Natural killer cell (primary cell): ENCODE measurements at places on chromosomes 3 and 15.
A peak's percentile ranks its signal among the peaks of the same experiment; 100 is the strongest.

- no peak for DNase-seq
Observed at GRCh38 chr3:184345317-184346144, 8.1 kb downstream of the FAM131A start.

GRCh38 chr3:18051306-18051705 is 308.9 kb upstream of the TBC1D5 start:
- DNase-seq: no peak

GRCh38 chr3:55369141-55369847 is 117.8 kb downstream of the WNT5A start:
- no peak for DNase-seq

DNA sequence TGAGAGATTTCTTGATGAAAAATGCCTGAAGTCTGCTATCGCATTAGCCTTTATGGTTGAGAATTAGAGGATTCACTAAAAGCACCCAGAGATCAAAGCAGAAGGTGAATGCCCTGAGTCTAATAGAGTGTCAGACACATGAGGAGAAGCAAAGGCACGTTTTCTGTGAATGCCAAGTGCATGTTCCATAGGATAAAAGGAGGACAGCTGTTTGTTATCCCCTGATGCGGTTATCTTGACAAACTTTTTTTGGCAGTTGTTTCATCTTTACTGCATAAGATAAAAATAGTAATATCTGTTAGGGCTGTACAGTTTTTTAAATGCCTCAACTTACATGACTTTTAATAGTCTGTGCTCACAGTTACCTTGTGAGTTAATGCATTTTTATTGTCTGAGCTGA is 65.3 kb upstream of the CD96 start:
- no peak for DNase-seq

GRCh38 chr3:10259036-10259435 is 10.8 kb downstream of the TATDN2 start:
- no peak for DNase-seq

GRCh38 chr3:97579365-97579764 is 185.2 kb upstream of the ARL6 start:
- no peak for DNase-seq

DNA sequence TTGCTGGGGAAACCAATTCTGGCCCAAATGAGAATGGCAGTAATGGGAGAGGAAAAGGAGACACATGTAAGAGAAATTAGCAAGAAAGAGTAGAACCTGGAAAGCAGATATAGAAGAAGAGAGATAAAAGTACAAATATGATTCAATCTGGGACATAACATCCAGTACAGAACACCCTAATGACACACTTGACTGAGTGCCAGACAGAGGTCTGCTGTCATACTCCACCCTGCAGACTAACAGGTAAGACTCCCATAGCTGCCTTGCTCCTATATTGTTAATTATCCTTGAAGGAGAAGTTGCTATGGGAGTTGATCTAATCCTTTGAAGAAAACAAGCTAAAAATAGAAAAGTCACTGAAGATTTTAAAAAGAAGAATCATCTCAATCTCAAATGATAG is 21.1 kb downstream of the CCPG1 start:
- DNase-seq: no peak

DNA sequence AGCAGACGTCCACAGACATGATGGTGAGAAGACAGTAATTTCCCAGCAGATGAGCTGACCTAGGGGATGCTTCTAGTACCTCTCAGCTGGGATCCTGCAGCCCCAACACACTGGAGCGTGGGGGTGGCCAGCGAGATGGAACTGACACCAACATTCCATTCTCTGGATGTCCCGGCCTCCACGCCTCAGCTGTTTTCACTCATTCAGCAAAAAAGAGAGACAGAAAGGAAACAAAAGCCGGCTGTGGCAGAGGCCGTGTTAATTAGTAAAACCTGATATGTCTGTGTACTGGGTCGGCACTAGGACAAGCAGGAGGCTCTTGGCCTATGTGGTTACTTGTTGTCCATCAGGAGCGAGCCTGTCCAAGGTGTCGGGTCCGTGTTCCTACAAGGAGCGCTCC is 82.6 kb upstream of the MYZAP start:
- no peak for DNase-seq

DNA sequence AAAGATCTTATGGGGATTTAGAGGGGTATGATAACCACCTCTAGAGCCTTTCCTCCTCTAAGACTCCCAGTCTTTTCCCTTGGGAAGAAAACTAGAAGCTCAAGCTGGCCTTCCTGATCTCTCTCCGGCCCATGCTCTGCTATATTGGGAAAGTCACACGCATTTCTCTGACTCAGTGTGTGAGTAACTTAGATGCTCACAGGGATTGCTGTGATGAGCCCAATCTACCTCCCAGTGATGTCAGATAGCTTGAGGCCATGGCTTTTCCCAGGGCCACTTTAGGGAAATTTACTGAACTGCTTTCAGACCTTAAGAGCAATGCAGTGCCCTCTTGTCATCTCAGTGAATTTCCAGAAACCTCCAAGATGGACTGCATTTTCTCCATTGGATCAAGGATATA is 8.6 kb upstream of the ST8SIA2 start:
- no peak for DNase-seq

DNA sequence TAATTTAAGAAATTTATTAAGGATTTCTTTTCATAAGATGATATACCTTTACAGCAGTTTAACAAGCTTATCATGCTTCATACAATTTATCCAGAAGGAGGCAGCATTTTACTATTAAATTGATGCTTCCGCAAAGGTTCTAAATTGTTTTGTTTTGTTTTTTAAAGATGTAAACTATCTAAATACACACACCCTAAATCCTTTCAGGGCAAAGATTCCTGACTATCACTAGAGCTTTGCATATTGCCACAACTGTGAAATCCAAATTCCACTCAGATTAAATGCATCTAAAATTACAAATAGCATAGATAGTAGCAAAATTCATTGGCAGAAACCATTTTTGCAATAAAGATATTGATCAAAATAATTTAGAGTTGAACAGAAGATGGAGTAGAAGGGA is 44.5 kb upstream of the CCNL1 start:
- no peak for DNase-seq

GRCh38 chr3:54549607-54550220 is 378.1 kb downstream of the LRTM1 start:
- no peak for DNase-seq

DNA sequence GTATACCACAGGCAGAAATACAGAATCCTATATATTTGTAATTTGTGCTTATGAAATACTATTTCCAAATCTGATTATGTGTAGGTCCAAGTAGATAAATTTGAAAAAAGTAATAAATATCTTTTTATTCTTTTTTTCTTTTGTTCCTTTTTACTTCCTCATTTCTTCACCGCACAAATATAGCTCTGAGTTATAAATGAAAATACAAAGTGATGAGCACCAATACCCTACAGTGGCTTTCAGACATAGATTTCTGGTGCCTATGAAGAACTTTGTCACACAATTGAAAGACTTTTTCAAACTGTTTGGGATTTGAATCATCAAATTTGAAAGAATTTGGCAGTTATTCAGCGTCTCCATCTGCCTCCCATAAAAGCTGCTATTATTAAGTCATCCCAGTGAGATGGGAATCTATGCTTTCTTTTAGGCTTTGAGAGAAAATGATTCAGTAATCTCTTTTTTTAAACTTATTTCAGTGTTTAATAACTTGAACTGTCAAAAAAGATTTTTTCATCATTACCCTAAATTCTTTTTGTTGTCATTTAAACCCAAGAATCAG is 363.6 kb upstream of the GOLIM4 start:
- DNase-seq: no peak

GRCh38 chr3:119676771-119677640 is at the start of gene COX17:
COX17 (minus strand) TSS chr3:119677406; CDS start chr3:119677310, 96 bp downstream.
- DNase-seq: peak; percentile 91

DNA sequence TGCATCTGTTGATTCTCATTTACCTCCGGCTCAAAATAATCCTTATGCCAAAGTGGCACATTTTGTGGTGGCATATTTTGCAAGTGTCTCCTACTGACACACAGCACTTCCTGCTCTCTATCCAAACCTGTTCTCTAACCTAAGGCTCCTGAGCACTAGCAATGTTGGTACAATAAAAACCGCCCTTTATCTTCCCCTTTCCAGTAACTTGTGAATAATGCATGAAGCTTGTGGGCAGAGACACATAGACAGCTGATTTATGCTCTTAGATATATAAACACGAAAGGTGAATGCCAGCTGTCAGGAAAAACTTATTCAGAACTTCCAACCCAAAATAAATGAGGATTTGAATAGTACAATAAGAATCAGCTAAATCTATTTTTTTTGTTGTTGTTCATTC is 34.6 kb upstream of the ARPIN start:
- no peak for DNase-seq

DNA sequence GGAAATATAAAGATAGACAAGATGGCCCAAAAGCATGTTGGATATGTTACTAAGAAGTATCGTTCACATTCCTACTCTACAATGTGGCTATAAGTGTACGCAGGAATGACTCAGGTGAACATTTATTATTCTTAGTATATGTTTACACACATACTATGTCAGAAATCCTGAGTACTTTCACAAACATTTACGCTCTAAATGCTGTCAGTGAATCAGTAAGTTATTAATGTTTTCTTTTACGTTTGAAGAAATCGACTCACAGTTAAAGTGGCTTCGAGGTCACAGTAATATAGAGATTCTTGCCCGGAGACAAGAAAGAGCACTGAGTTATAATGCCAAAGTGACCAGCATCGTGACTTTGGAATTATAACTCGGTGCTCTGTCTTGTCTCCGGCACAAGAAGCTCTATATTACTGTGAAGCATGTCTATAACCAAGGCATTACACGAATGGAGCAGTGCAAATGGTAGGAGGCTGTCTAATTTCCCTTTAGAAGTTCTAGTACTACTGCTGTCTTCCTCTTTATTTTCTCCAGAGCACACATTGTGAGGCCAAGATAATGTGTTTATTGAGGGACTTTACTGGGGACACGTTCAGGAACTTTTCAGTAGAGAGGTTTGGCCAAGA is 61.8 kb upstream of the P3H2 start:
- DNase-seq: no peak

DNA sequence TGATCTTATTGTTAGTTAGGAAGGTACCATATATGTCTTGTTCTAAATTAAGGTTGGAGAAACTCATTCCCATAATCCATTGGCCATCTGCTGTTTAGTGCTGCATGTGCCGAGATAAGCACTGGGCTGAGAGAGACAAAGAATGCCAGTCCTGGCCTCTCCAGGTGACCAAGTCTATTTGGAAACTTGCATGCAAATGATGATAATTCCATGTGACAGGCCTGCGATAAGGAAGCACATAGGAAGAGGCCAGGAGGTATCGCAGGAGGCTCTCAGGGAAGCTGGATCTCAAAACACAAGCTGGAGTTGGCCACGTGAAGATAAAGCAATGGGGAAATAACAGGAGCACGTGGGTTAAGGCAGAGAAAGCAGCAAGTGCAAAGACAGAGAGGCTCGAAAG is 39.7 kb downstream of the MYO5C start:
- DNase-seq: no peak

GRCh38 chr3:69848113-69848512 is 108.8 kb downstream of the MITF start:
- no peak for DNase-seq

DNA sequence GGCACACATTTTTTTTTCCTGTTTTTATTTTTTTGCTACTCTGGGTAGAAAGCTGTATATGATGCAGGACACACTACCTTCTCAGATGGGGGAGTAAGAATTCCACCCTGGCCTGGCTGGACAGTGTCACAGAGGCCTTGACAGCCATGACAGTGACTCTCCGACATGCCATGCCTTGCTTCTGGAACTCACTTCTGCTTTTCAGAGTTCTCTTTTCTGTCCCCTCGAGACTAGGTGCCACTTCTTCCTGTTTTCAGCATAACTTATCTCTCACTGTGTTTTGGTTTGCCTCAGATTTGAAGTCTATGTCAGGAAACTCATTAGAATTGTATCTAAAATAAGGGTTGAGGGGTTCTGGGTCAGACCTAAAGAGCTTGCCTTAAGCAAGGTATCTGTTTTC is 69.1 kb upstream of the SEC13 start:
- DNase-seq: no peak

- no peak for DNase-seq
Observed at GRCh38 chr15:49236869-49237268, 66.8 kb downstream of the GALK2 start.

DNA sequence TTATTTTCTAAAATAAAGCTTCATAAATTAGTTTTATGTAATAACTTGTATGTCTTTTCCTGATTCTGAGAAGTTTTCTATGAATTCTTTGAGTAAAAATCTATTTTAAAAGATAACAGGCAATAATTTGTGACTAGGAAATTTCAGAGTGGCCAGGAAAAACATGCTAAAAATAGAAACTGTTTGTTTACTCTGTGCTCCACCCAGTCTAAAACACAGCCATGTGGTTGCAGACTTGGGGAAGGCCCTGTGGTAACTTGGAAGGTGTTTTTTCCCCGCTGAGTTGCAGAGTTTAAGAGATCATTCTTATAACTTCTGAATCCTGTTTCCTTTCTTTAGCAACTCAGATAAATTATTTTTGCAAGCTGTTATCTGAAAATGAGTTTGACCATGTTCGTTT is 21.9 kb downstream of the PLCL2 start:
- DNase-seq: peak; percentile 74

GRCh38 chr3:71589132-71589531 is 5.6 kb upstream of the FOXP1 start:
- DNase-seq: no peak

DNA sequence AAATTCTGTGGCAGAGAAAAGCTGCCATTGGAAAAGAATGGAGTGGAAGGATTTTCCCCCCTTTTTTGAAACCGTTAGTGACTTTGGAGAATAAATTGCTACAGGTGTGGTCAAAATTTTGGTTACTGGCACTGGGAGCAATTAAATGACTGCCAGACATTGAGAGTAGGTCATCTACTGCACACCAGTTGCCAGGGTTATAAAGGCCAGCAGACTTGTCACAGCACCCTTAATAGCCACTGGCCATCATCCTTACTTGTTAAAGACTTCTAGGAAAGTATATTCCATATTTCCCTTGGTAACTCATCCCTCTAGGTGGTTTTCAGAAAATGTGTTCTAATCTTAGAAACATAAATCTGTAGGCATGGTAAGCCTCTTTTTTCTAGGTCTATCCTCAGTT is 8.0 kb downstream of the PIK3CA start:
- no peak for DNase-seq

DNA sequence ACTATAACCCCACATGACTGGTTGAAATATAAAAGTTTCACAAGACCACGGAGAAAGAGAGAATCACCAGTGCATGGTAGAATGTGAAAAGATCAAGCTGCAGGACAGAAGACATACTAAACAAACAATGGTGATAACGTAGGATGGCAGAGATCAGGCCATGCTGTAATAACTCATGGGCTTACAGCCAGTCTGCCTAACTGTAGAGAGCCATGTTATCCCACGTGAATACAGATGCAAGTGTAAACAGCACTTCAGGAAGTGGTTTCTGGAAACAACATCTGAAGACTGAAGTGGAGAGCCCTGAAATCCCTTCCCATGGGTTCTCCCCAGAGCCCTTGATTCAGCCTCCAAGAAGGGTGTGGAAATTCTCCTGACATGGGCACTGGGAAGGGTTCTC is 103.2 kb upstream of the SLCO2A1 start:
- no peak for DNase-seq

DNA sequence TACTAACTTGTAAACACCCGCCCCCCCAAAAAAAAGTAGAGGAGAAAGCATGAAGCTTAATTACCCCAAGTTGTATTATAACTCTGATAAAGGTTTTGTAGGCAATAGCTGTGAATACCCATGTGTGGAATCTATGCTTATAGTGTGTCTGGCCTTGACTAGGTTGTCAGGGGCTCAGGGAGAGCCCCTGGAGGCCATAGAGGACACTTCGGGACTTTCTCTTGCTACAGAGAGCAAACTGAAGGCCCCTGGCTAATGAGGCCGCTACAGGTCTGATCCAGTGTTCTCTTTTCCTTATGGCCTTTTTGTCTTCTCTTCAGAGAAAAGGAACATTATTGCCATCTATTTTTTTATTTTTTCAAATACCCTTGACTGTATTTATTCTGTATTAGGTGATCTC is 19.1 kb upstream of the SCAANT1 start:
- DNase-seq: no peak
